Renal cortex interstitium (tissue), 15 donors: ENCODE measurements at places on chromosomes 7 and 10.

- DNase-seq = no peak
These were observed 66.2 kb upstream of the CCNY start for GRCh38 chr10:35270100-35270499.

GRCh38 chr10:22505911-22506685, 160.8 kb downstream of the SPAG6 start:
- DNase-seq = no peak

DNA sequence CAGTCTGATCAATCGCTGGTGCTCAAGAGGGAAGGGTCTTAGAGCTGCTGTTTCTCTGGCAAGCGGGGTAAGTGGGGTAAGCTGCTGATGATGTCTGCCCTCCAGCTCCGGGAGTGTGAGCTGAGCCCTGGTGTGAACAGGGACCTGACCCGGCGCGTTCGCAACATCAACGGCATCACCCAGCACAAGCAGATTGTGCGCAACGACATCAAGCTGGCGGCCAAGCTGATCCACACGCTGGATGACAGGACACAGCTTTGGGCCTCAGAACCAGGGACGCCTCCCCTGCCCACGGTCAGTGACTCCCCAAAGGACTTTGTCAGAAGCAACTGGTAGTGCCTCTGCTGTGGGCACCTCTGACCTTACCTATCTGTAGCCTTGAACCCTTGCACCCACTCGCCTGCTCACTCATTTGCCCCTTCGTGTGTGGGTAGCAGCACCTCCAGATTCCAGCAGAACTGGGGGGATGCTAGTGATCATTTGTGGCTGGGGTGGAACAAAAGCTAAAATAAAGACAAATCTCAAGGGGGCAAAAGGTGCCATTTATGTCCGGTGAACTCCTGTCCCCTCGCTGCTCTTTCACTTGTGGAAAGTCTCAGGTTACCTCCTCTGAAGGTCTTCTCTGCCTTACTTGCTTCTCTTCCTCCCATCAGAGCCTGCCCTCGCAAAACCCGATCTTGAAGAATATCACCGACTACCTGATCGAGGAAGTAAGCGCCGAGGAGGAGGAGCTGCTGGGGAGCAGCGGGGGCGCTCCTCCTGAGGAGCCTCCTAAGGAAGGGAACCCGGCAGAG, 3.2 kb downstream of the UFSP1 start:
- DNase-seq = no peak

- DNase-seq = no peak
These were observed 91.2 kb upstream of the OIT3 start for GRCh38 chr10:72802332-72802731.

GRCh38 chr7:45073786-45074527, 14.8 kb downstream of the NACAD start:
- no peak for DNase-seq

DNA sequence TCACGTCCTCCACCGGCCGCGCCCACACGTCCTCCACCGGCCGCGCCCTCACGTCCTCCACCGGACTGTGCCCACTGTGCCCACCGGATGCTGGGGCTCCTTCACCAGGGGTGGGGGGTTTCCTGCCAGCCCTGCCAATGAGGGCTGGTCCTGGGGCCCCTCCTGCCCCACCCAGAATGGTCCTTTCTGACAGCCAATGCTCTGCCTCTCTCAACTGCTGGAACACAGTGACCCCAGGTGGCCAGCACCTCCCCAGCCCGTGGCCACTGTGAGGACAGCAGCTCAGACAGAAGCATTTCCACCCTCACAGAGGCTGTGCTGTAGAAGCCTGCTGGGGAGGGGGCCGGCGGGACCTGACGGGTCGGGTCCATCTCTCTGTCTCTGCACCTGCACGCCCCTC, 90.1 kb upstream of the DNAAF5 start:
- DNase-seq = no peak

GRCh38 chr10:46291817-46292572, 5.2 kb downstream of the ANTXRL start:
- DNase-seq = no peak

GRCh38 chr7:93016681-93017381, 100.9 kb downstream of the SAMD9 start:
- DNase-seq = no peak

DNA sequence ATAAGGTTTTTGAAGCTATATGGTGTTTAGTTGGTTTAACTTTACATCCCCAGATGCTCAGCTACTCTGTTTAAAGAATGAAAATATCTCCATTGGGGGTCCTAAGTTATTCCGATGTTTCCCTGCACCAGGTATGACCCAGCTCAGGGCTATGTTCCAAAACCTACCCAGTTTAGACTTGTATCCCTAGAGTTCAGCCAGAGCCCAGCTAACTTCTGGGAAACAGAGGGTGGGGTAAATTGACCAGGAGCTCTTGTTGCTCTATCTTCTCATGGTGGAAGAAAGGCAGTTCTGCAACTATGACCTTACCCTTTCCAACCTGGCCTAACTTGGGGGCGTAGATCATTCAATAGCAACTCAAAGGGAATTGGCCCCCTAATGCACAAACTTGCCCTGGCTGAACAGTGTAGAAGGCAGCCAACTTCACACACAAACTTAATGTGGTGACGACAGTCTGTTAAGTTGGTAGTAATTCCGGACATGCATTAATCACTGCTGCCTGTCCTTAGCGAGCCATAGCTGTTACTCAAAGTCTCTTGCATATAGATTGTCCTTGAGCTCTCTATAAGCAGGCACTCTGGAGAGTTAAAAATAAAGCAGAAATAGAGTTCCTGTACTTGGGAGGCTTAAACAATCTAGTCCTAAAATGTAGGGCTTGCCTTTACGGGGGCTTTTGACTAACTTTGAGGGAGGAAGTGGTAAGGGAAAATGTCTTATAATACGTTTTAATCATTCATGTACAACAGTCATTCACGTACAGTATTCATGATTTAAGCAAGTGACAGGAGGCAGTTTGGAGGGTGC, 5.3 kb upstream of the ZNRF2 start:
- DNase-seq = no peak

DNA sequence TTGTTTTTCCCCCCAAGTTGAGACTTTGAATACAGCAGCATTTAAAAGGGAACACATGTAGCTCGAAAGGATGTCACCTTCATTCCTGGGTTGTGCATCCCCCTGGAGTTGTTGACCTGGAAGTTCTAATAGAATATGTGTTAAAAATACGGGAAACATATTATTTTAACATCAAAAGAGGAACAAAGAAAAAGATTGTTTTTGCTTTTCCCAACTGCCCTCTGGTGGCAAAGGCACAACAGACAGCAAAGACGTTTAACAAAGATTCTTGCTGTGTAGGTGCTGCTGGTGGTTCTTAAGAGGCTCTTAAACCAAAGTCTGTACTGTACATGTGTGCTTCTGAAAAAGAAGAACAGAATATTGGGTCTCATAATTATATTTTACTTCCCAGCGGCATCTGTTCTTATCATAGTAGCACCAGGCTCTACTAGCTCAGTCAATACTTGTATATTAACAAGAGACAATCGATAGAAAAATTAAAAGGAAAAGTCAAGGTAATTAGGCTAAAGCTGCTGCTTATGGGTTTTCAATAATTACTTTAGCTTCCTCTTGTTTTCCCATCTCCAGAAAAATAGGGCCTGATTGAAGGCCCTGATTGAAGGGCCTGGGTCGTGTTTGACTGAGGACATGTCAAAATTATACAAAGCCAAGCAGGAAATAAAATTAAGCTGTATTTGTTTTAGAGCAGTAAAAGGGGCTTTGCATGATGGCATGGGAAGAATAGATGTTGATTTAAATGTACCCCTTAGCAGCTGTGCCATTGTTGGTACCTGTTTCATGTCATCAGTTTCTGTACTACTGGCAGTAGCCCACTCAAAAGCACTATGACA, 384.2 kb upstream of the LRGUK start:
- no peak for DNase-seq

GRCh38 chr10:72509941-72510340, 115.9 kb downstream of the MICU1 start:
- DNase-seq = no peak

DNA sequence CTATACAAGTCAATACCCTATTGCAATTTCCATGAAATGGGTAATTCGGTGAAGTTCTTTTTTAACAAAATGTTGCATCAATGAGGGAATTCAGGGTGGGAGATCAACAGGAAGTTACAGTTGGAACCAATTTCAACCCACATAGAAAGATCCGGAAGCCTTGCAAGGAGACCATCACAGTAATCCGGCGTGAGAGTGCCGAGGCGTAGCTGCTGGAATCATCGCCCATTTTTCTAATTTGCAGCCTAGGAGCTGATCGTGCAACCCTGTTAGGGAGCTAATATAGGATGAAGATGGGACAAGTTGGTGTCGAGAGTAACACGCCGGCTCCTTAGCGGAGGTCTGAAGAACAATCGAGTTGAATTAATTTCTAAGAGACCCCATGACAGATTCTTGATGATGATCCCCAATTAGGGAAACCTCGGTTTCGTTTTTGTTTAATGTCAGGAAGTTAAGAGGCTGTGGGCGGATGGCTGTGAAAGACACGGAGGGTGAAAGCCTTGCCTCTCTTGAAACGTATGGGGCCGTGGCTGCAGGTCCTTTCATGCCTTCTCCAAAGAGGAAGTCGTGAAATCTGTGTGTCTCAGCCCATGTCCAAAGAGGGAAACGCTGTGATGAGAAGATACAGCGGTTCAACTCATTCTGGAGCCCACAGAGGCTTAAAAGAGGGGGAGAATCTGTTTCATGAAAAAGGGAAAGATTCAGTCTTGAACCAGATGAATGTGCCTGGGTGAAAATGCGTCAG, 51.2 kb upstream of the CARD11 start:
- no peak for DNase-seq

GRCh38 chr7:69412331-69413146, 185.7 kb upstream of the AUTS2 start:
- DNase-seq = no peak

- no peak for DNase-seq
These were observed 72.2 kb downstream of the TBXAS1 start for GRCh38 chr7:139901056-139901795.

DNA sequence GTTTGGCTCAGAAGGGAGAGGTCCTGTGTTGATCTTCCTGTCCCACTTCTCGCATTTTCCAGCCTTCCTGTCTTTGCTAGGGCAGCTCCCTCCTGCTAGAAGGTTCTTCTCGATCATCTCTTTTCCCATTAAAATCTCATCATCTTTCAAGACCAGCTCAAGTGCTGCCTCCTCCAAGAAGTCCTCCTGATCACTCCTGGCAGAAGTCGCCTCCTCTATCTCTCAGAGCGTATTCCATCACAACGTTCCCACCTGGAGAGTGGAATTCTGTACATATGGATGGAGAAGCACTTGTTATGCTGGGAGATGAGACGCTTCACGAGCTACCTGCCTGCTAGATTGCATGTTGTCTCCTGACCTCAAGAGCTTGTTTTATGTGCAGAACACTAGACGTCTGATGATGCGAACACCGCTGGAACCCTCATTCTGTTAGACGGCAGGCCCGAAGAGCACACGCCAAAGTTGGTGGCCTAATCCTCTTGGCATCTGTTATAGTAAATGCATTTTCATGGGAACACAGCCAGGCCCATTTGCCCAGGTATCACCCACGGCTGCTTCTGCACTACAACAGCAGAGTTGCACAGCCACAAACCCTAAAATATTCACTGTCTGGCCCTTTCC, 68.0 kb upstream of the INSIG1 start:
- DNase-seq = no peak

DNA sequence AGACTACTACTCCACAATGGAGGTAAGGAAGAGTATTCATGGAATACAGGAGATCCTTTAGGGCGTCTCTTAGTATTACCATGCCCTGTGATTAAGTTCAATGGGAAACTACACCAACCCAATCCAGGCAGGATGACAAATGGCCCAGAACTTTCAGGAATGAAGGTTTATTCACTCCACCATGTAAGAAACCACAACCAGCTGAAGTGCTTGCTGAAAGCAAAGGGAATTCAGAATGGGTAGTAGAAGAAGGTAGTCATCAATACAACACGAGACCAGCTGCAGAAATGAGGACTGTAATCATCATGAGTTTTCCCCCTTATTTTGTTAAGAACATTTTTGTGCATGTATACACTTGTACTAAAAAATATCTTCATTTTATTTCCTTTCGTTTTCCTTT, 76.6 kb downstream of the GPR37 start:
- DNase-seq = no peak

- DNase-seq = no peak
These were observed 183.6 kb downstream of the TCF7L2 start for GRCh38 chr10:113133497-113134115.

DNA sequence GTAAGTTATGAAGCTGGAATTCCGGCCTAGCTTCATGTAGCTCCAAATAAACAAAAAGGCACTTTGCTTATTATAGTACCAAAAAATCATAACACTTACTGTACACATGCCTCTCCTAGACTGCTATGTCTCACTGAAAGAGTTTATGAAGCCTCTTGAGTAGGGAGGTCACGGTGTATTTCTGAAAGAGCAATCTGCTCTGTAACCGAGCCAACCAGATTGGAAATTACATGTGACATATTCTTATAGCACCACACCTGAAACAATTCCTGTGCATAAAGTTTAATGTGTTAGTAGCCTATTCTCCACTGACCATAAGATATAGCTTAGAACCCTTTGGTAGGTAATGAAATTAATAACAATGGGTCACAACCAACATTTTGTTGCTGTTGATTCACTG, 1.3 kb upstream of the FAM3C start:
- DNase-seq = no peak

DNA sequence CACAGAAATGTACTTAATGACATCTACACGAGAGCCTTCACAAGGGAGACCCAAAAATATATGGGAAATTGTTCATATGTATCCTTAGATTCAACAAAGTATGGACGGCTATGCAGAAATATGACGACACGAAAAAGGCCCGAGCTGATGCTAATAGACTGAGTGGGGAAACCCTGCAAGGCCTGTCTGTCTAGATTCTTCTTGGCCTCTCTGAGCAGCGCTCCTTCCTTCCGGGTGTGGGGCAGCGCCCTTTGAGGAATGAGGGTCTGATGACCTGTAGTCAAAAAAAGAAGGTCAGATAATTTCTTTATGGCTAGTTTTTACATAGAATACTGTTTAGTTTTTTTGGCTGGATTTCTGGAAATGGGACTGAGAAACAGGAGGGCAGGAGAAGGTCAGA, 192.8 kb upstream of the AKR1E2 start:
- no peak for DNase-seq

DNA sequence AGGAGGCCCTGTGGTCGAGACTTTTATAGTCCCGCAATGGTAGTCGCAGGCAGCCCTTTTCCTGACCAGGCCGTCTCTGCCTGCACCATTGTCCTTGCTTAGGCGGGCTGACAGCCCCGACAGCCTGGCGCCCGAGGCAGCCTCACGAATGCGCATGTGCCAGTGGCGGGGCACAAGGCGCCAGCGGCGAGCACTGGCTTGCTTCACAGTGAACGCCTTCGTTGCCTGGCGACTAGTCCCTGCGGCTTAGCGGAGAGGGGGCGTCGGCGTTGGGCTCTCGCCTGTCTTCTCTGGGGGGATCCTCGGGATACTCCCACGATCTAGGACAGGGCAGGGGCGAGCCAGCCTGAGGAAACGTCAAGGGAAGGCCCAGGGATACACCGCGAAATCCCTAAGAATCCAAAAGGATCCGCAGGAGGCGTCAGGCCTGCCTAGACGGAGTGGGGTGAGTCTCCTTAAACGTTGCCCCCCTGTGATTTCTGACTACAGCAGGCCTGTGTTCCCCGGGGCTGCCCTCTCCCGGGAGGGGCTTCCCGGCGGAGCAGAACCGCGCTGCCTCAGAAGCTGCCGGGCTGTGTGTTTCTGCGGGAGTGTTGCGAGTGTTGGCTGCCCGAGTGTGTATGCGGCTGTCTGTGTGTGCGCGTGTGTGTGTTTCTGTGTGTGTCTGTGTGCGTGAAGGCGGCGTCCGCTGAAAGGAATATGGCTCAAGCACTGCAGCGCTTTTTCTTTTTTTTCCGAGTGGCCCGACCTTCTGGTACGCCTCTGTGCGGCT, 20.5 kb upstream of the ZNF273 start:
- DNase-seq = no peak

GRCh38 chr7:79495544-79496272, 42.2 kb upstream of the MAGI2 start:
- no peak for DNase-seq
